Endodermal cell (in vitro differentiated cells): ENCODE measurements at places on chromosomes 6 and 20. TPM values are rescaled to one million over a fixed set of nuclear protein-coding genes. Genes with fewer than 3 reads are reported as not detected.

- no peak for DNase-seq
These were observed 100.1 kb downstream of the ZFAND3 start for GRCh38 chr6:37919417-37920157.

GRCh38 chr6:147268254-147268653 is 64.0 kb downstream of the STXBP5 start:
- DNase-seq = no peak

- DNase-seq = no peak
These were observed 9.1 kb downstream of the PNLDC1 start for GRCh38 chr6:159809149-159809548.

- DNase-seq = no peak
These were observed 299.6 kb upstream of the GJE1 start for GRCh38 chr6:141833001-141833655.

- no peak for DNase-seq
These were observed 32.5 kb downstream of the STK38 start for GRCh38 chr6:36514554-36515456.

LSM2 gene
- total RNA-seq = 106 TPM in 2 replicates

HLA-B gene
- 520 to 1,067 TPM (median 1,049 TPM) in 3 replicates for total RNA-seq

EPPIN gene
- total RNA-seq = 0.18 TPM in 2 replicates

PGC gene
- total RNA-seq = not detected in 3 replicates

HLA-DOA gene
- total RNA-seq = 10.6 and 11.1 TPM in 2 replicates

RCAN2 gene
- 5.8 to 16.4 TPM (median 15.7 TPM) in 3 replicates for total RNA-seq

POPDC3 gene
- 8.0 to 9.9 TPM (median 9.2 TPM) in 3 replicates for total RNA-seq

PDYN gene
- total RNA-seq = 0.52 to 0.71 TPM (median 0.65 TPM) in 3 replicates
